ENCODE measurements at places on chromosomes 2 and 18. TPM values are rescaled to one million over a fixed set of nuclear protein-coding genes. Genes with fewer than 3 reads are reported as not detected.

The SERPINB10 gene
- 0.27 TPM for total RNA-seq

The EVX2 gene
- not detected for total RNA-seq

The L3MBTL4 gene
- 8.1 TPM for total RNA-seq

The KYNU gene
- 0.54 TPM for total RNA-seq

The ATP6V1B1 gene
- total RNA-seq: not detected

The IL1F10 gene
- total RNA-seq: not detected

The TRPM8 gene
- total RNA-seq: not detected

The CPLX4 gene
- total RNA-seq: not detected

The GALR1 gene
- under 0.01 TPM for total RNA-seq

The MYOM1 gene
- total RNA-seq: 0.27 TPM

GRCh38 chr2:27211241-27211942 is 449 bp upstream of the ATRAID start:
- no peak for DNase-seq

- DNase-seq: peak; percentile 55
These were observed 88.6 kb upstream of the BCL11A start for GRCh38 chr2:60641811-60642788.

DNA sequence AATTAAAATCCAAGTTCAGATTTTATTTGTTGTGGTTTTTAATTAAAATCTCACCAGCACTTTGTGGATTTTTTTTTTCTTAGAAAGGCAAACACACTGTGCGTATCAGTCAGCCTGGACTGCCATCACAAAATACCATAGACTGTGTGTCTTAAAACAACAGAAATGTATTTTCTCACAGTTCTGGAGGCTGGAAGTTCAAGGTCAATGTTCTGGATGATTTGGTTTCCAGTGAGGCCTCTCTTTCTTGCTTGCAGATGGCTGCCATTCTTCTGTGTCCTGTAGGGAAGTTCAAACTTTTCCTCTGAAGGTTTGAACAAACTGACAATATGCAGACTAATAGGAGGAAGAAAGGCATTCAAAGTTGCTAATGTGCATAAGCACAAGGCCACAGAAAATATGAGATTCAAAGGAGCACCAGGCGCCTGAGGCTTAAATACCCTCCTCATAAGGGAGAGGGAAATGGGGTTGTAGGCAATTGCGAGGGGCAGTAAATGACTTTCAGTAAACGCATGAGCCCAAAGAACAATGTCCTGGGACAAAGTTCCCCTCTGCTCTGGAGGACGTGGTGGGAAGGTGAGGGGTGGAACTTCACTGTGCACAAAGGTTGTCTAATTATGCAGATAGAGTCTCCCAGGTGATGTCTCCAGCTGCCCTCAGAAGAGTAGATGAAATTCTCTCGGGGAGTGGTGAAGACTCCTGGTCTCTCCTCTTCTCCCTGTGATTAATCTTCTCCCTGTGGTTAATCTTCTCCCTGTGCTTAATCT is 26.5 kb upstream of the KCNF1 start:
- DNase-seq: no peak

DNA sequence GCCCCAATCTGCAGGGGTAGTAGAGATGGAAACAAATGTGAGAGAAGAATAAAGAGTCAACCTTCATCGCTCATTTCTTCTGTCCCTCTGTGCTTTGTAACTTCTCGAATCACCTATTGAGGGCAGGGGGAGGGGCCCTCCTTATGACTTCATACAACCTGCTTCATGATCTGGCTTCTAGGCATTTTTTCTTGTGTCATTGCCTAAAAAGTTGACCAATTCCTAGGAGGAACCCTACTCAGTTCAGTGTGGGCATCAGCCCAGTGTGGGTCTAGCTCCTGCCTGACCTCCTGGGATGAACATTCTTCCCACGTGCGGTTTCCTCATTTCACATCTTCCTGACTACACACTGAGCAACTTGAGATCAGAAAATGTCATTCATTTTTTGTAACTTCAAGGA is 46.3 kb upstream of the CREB1 start:
- no peak for DNase-seq

DNA sequence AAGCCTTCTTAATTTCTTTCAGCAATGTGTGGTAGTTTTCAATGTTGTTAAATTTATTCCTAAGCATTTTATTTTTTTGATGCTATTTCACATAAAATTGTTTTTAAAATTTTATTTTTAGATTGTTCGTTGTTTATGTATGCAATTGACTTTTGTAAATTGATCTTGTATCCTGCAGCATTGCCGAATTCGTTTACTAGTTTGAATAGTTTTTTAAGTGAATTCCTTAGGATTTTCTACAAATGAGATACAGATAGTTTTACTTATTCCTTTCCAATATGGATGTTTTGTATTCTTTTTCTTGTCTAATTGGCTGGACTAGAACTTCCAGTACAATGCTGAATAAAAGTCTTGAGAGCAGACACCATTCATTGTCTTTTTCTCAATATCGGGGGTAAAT is 55.6 kb downstream of the QPCT start:
- no peak for DNase-seq

- no peak for DNase-seq
These were observed 319.9 kb downstream of the AGPS start for GRCh38 chr2:177712462-177712861.

GRCh38 chr2:55130849-55131248 is 80.6 kb upstream of the RTN4 start:
- DNase-seq: no peak

GRCh38 chr2:198374375-198375082 is 570.1 kb downstream of the PLCL1 start:
- peak; percentile 52 for DNase-seq

DNA sequence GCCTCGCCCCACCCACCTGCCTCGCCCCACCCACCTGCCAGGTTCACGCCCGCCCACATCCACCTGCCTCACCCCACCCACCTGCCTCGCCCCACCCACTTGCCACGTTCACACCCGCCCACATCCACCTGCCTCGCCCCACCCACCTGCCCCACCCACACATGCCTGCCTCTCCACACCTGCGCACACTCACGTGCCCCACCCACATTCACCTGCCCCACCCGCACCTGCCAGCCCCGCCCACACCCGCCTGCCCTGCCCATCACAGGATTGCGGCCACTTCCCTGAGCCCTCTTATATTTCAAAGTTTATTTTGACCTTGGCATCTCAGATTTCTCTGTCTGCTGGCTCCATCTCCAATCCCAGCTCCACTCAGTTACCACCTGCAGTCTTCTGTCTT is 217.5 kb upstream of the SOX11 start:
- no peak for DNase-seq

DNA sequence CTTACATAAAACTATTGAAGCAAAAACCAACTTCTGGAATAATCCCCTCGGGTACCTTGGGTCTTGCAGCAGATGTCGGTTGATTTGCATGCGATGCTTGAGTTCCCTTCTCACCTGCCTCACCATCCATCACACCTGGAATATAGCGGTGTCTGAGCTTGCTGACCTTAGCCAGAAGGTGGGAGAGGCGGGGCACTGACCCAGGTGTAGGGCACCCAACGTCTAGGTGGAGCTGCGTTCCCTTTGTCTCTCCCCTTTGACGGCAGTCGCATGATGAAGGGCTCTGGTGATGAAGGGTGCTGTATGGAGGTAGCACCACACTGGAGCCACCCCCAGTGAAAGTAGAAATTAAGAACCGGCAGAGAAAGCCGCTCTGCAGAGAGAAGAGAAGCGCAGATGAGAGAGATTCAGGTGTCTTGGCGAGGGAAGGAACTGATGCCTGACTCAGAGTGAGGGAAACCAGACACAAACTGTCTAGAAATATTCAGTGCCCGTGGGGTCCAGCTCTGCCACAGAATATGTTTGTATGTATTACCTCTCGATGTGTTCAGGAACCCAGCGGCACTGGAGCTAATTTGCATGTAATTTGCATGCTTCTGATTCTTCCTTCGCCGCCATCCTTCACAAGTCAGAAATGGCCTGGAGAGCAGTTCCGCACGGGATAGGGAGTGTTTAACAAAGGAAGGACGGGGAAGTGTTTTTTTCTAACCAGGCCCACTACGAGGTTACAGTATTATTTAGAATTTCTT is 19.4 kb upstream of the MBP start:
- DNase-seq: no peak

- no peak for DNase-seq
These were observed 101.2 kb downstream of the DLGAP1 start for GRCh38 chr18:4353853-4354418.

DNA sequence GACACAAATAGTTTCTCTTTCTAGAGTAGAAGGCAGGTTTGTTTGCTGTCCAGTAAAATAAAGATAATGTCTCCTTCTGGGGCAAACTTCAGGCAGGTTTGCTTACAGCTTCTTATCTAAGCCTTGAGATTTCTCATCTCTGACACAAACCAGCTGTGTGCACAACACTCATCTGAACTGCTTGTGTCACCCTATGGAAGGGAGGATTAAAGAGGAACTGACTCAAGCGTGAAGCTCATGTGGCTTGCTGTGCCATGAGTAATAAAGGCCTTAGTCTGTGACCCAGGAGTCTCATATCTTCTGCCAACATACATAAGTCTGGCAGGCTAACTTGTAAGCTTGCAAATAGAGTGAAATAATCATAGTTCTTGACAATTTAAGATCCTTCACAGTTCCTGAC is 24.2 kb upstream of the CPO start:
- DNase-seq: no peak

DNA sequence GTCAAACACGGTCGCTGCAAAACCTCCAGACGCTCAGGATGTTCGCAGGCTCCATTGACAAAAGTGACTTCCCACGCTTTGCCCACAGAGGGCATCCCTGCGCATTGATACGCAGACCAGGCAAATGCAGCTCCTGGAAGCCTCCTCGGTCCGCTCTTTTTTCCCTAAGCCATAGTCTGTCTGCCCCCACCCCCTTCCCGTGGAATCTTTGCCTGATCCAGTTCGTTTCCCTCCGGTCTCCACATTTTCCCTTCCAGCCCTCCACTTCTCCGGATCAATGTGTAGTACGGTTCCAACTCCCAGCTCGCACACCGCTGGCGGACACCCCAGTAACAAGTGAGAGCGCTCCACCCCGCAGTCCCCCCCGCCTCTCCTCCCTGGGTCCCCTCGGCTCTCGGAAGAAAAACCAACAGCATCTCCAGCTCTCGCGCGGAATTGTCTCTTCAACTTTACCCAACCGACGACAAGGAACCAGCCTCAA is at the start of gene DCC:
Gene DCC, plus strand, starts transcription at position 307 of the 481 bp plus-strand sequence. CDS start 591 bp downstream, outside the sequence.
- no peak for DNase-seq

DNA sequence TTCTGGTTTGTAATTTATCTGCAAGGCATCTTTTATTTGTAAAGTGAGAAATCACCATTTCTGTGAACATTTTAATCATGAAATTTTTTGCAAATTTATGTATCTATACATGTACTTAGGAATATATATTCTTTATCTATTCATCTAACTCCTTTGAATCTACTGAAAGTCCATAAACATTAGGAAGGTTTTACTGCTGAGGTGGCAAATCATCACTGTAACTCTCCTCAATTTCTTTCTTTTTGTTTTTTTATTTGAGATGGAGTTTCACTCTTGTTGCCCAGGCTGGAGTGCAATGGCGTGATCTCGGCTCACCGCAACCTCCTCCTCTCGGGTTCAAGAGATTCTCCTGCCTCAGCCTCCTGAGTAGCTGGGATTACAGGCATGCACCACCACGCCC is 296.3 kb downstream of the AGPS start:
- no peak for DNase-seq

GRCh38 chr2:10309286-10309685 is 6.6 kb downstream of the HPCAL1 start:
- DNase-seq: no peak

GRCh38 chr2:143843686-143844085 is 676.2 kb downstream of the ZEB2 start:
- no peak for DNase-seq

DNA sequence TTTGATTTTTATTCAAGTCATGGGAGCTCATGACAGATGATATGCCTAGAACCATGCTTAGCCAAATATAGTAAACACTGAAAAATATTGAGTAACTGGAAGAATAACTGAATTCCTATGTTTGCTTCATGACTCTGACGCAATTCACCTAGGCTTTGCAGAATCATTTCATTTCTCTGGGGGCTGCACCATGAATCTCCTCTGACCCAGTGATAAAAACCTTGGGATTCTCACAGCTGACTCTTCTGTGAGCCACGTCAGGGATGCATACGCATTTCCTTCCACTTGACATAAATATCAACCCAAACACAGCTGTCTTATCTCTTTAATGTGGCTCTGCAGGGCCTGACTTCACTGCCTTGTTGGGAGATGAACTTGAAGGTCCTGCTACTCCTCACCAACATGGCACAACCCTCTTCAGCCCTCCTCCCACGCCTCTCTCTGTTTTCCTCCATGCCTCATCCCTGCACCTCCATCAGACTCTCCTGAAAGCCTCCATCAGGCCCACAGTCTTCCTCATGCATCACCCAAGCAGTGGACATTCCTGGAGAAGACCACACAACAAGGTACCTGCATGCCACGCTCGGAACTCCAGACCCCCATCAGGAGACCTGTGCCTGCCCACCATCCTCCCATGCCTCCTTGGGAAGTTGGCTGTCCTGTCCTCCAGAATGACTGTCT is 29.8 kb downstream of the COL6A3 start:
- no peak for DNase-seq

GRCh38 chr2:238098901-238099713 is 1.0 kb upstream of the ESPNL start:
- DNase-seq: no peak

DNA sequence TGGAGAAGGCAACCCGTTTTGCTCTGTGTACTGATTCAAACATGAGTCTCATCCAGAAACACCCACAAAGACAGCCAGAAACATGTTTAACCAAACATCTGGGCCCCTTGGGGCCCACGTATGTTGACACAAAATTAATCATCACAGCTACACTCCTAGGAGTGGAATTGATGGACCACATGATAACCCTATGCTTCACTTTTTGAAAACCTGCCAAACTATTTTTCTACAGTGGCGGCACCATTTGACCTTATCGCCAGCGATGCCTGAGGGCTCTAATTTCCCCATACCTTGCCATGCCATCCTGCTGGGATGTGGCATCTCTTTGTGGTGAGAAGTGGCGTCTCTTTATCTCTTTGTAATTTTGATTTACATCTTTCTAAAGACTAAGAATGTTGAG is 38.5 kb downstream of the PSMG2 start:
- DNase-seq: no peak

DNA sequence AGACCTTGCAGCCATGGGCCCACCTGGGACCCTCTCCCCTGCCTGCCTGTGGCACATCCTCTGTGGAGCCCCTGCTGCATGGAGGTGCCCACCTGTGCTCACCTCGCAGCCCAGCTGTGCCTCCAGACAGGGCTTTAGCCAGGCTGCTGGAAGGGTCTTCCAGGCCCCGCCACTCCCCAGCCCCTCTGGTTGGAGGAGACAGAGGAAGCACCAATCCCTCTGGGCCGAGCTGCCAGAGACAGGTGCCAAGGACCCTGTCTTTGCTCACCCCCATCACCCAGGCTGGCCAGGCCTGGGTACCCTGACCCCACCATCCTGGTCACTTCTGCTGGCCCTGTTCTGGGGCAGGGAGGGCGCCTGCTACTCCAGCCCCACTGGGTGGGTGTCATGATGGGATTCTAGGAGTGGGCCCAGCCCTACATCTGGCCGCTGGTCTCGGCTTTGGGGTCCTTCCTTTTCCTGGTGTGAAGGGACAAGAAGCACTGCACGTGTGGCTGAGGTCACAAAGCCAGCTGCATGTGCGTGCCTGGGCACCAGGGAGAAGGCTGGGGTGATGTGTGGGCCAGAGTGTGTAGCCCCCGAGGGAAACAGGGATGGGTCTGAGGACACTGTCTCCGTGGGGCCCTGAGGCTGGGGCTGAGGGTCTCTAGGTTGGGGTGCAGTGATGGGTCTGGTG is 9.3 kb upstream of the NEU4 start:
- no peak for DNase-seq

- DNase-seq: no peak
These were observed 5.8 kb upstream of the SEMA4C start for GRCh38 chr2:96875498-96876268.

GRCh38 chr2:222294996-222295367 is 3.8 kb downstream of the PAX3 start:
- DNase-seq: no peak

- DNase-seq: no peak
These were observed 69.5 kb downstream of the KYNU start for GRCh38 chr2:142946941-142947340.

All from hematopoietic multipotent progenitor cell (in vitro differentiated cells).